T-helper 2 cell treated with Interferon-gamma antibody and Interleukin-4, amounts not matched to agents 5 μg/mL and 100 μg/mL, for 36 hours (primary cell): ENCODE measurements at places on chromosomes 7 and 10.

DNA sequence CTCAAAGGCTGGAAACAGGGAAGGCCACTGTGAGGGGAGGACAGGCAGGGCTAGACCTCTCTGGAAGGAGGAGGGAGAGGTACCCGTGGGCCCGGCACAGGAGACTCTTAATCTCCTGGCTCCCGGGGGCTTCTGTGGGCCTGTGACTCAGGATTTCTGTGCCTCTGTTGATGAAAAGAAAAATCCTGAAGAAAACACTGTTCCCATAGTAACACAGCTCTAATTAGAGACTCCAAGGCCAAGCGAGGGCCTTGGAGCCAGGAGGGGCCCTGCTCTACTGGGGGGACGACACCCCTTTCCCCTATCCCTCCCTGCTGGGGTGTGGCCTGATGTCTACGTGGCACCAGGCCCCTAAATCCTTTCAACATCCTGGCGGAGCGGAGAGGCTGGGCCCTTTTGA, 174.1 kb upstream of the TNRC18 start:
- DNase-seq, result no peak

DNA sequence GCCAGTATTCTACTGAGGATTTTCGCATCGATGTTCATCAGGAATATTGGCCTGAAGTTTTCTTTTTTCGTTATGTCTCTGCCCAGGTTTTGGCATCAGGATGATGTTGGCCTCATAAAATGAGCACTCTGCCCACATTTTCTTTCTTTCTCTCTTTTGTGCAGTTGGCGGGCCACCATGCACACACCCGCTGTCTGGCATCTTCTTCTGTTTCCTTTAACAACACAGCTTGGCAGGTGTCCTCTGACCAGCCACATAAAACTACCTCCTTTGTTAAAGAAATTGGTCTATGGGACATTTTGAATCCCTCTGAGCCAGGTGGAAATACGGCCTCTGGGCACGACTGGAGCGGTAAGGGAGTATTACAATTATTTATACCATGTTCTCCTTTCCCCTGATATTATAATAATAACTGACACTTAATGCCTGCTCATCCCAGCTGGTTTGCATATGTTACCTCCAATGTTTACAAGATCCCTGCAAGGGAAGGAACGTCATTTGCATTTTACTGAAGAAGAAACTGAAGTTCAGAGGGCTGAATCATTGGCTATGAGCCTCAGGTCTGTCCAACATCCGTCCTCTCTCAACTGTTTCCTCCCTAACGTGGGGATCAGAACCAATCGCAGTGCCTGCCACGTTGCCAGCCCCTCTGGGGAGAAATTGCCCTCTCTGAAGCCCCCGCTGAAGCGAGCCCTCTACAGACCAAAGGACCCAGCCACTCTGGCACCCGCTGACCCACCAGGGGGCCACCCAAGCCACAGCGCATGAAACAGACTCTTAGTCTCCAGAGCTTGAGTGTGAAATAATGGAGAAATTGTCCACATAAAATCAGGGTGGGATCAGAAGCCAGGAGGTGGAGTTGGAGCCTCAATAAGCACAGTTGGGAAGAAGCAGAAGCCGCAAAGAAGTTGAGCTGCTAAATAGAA, 125.0 kb upstream of the FOXK1 start:
- DNase-seq, result no peak

GRCh38 chr10:79400146-79401004, 45.0 kb downstream of the ZCCHC24 start:
- peak; percentile 42 for DNase-seq

DNA sequence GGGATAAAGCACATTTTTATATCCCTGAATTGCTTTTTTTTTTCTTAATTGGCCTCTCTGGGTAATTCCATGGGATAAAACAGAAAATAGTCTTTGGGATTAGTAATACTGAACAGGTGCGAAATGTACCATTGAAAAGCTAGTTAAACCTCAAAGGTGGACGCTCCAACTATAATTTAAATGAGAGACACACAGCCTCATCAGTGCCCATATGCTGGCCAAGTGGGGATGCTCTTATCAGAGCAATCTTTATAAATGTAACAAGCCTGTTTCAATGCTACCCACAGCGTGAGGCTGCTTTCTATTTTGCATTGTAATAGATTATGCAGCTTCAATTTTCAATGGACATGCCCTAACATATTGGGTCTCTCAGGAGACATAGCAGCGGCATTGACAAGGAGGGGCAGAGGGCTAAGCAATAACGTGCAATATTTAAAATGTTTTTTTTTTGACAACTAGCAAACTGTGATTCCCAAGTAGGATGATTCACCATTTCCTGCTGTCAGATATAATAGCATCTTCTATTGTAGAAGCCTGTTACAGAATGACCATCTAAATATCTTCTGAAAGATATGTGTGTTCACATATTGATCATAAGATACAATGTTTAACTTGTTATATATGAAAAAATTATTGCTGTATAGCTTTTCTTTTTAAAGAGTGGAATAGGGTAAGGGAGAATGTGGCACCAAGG, 91.3 kb upstream of the BET1 start:
- no peak for DNase-seq
